ENCODE measurements at places on chromosomes 13 and 19. TPM values are rescaled to one million over a fixed set of nuclear protein-coding genes. Genes with fewer than 3 reads are reported as not detected.

The COL4A1 gene
- total RNA-seq: 91.0 TPM

The BBC3 gene
- total RNA-seq: 21.6 TPM

The SPACA4 gene
- total RNA-seq: not detected

The COX6B2 gene
- total RNA-seq: 6.5 TPM

The P2RY11 gene
- total RNA-seq: 18.0 TPM

The NPAS1 gene
- 9.0 TPM for total RNA-seq

The STOML3 gene
- total RNA-seq: not detected

The KRTDAP gene
- 1.0 TPM for total RNA-seq

The SH2D3A gene
- 22.1 TPM for total RNA-seq

The S1PR4 gene
- not detected for total RNA-seq

The GRAMD1A gene
- total RNA-seq: 152 TPM

The CNMD gene
- 122 TPM for total RNA-seq

The PRRG2 gene
- total RNA-seq: 5.7 TPM

The ZNF85 gene
- 23.1 TPM for total RNA-seq

The CLIP3 gene
- total RNA-seq: 33.7 TPM

The SIGLEC10 gene
- total RNA-seq: not detected

The C19orf44 gene
- 4.2 TPM for total RNA-seq

The ZFP28 gene
- 5.2 TPM for total RNA-seq

The LYPD5 gene
- 0.74 TPM for total RNA-seq

The LCP1 gene
- 4.3 TPM for total RNA-seq

The CD209 gene
- total RNA-seq: not detected

The VMAC gene
- total RNA-seq: 1.2 TPM

The FPR3 gene
- not detected for total RNA-seq

The PLA2G4C gene
- 17.5 TPM for total RNA-seq

The ZIC5 gene
- 52.7 TPM for total RNA-seq

The CPT1C gene
- total RNA-seq: 98.3 TPM

The KIR2DL3 gene
- total RNA-seq: not detected

The SIGLEC12 gene
- not detected for total RNA-seq

The PSG6 gene
- not detected for total RNA-seq

The CEACAM19 gene
- total RNA-seq: 2.7 TPM

The TMEM143 gene
- 14.7 TPM for total RNA-seq

The ZNF571 gene
- 6.4 TPM for total RNA-seq

The ANGPTL4 gene
- total RNA-seq: 2.3 TPM

The ZNF610 gene
- total RNA-seq: 5.4 TPM

The DAND5 gene
- total RNA-seq: 0.17 TPM

The IFNL1 gene
- not detected for total RNA-seq

The CKAP2 gene
- total RNA-seq: 70.7 TPM

The PSG3 gene
- not detected for total RNA-seq

The MAP4K1 gene
- total RNA-seq: 14.4 TPM

The ZNF579 gene
- total RNA-seq: 19.0 TPM

The BRME1 gene
- total RNA-seq: 4.6 TPM

The GPR4 gene
- total RNA-seq: 0.19 TPM

The FGF21 gene
- not detected for total RNA-seq

The CD33 gene
- total RNA-seq: not detected

The ZNF582 gene
- total RNA-seq: 3.8 TPM

The LILRA1 gene
- total RNA-seq: not detected
